Stimulated activated CD8-positive, alpha-beta memory T cell treated with anti-CD3 and anti-CD28 coated beads, Interleukin-12 subunit alpha, Interleukin-12 subunit beta, amount 100 ng/mL, for 4 hours (primary cell): ENCODE measurements at places on chromosomes 6 and 20.
A peak's percentile ranks its signal among the peaks of the same experiment; 100 is the strongest.

DNA sequence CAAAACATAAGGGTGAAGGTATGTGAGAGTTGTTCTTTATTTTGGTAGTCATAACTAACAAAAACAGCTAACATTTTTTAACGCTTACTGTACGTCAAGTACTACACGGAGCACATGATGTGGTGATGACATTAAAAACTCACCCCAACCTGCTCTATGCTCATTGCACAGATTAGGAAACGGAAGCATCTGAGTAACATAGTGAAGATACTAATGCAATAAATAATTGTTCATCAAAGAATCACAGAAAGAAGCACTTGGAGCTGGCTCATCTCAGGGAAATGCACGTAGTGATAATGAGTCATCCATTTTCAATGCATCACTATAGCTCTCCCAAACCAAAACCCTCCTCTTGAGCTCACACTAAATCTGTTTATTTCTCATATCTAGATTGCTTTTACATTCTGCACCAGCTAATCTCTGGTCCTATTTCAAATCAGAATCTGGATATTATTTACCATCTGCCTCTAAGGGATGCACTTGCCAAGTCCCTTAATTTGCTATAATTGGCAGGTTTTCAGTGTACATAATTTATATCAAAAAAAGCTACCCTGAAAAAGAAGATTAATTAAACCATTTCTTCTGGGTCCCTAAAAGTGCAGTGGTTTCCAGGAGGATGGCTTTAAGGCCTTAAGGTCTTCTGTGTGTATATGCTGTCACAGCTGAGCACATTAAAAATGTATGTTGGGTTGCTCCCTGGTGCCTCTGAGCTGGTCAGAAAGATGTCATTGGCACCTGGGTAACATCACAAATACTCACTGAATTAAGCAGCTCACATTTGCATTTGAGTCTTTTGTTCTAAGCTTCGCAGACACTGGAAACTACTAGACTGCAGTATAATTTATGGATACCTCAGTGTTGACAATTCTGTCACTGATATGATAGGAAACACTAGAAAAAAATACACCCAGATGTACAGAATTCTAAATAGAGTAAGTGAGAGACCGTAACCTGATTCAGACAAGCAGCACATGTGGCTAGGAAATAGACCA, 677.4 kb upstream of the CITED2 start:
- no peak for DNase-seq

- no peak for DNase-seq
Measured at GRCh38 chr6:131363947-131364834, 208.8 kb upstream of the ARG1 start.

DNA sequence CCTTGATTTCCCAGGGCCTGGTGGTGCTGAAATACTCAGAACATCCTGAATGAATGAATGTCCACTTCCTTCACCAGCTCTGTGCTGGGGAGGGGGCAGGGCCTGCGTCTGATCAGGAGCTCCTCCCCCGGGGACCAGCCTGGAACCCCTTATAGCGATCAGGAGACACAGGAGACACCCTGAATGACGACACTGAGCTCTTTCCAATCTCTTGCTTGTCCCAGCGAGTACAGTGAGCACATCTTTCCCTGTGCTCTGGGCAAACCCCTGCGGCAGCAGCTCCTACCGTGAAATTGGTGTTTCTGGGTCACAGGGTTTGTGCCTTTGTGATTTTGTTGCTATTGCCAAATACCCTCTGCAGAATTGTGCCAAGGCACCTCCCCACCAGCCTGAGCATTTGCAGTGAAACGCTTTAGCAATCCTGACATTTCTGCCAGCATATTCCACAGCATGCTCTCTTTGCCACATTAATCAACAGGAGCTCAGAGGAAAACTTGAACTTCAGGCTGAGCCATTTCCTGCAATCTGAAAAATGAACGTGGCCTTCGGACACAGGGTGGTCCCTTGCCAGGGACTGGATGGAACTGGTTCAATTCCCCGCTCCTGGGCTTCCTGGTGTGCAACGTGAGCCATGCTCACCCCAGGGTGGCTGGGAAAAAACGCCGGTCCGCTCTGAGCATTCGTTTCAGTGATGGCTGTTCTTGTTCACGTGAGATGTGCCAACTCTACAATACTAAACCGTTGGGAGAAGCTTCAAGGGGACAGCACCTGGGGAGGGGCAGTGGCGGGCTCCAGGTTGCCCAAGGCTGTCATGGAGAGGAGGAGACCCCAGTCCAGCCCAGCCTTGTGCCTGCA, 23.1 kb upstream of the MRGBP start:
- DNase-seq = no peak

- no peak for DNase-seq
Measured at GRCh38 chr6:119353696-119354095, 4.1 kb upstream of the MAN1A1 start.

DNA sequence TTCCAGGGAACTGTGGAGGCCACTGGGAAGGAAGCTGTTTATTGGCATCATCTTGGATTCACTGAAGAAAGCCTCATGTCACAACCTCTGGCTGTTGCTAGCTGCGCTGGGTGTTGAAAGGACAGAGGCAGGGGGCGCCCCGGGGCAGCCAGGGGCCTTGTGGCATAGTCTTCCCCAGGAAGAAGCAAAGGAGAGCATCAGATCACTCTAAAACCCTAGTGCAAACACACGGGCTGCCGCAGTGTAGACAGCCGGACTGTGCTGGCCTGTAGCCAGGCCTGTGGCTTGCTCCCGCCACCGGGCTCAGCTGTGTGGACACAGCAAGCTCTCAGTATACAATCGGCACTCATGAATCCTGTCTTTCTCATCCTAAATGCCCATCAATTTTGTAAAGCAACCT, 23.8 kb upstream of the SMOC2 start:
- DNase-seq = no peak

GRCh38 chr20:45934046-45934585, 367 bp upstream of the PCIF1 start:
- DNase-seq = no peak

- no peak for DNase-seq
Measured at GRCh38 chr6:145051661-145052060, 683.7 kb downstream of the EPM2A start.

DNA sequence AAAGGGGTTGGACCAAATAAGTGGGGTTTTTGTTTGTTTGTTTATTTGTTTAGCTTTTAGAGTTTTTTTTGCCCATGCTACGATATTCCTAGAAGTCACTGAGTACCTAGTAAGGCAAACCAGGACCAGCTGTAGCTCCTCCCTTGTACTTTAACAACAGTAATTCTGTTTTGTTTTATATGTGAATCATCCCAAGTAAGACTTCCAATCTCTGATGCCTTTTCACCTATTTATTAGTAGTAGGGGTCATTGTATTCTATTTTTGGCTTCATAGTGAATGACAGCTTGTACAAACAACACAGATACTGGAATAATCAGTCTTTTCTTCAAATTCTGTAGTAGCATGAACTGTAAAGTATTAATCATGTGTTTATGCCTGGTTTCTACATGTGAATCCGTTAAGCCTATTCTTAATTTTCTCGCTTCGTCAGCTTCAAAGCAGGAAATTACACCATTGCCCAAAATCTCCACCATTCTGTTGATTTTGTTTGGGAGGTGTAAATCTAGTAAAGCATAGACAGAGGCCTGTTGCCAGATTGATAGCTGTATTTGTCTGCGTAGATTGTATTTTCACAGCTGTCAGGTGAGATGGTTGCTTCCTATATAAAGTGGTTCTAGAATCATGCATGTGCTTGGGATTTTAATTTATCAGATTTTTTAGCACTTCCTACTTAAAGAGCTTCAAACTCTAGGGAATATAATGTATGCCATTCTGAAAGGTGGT, 151.5 kb upstream of the FLRT3 start:
- no peak for DNase-seq

GRCh38 chr6:24761193-24761835, 13.4 kb upstream of the GMNN start:
- no peak for DNase-seq

- no peak for DNase-seq
Measured at GRCh38 chr6:130069485-130069884, 51.1 kb downstream of the L3MBTL3 start.

GRCh38 chr6:14149053-14149738, 31.6 kb downstream of the CD83 start:
- no peak for DNase-seq

DNA sequence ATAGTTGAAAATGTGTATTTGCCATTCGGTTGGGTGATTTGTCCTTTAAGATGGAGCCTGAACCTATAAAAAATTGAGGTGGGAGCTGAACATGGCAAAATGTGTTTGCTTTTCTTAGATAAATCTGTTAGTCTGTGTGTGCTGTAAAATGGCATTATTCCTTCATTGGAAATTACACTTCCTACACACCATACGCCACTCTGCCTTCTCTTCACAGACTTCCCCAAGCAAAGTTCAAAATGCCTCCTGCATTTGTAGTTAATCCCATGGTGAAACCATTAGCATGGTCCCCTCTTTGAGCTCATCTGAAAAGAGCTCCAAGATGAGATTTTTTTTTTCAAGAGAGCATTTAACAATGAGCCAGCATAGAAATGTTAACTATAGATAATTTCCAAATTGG, 567 bp downstream of the ADTRP start:
- no peak for DNase-seq

- DNase-seq = peak; percentile 17
Measured at GRCh38 chr6:36682328-36683144, 4.0 kb downstream of the CDKN1A start.
